Amniotic stem cell (primary cell): ENCODE measurements at places on chromosomes 6 and 20.

DNA sequence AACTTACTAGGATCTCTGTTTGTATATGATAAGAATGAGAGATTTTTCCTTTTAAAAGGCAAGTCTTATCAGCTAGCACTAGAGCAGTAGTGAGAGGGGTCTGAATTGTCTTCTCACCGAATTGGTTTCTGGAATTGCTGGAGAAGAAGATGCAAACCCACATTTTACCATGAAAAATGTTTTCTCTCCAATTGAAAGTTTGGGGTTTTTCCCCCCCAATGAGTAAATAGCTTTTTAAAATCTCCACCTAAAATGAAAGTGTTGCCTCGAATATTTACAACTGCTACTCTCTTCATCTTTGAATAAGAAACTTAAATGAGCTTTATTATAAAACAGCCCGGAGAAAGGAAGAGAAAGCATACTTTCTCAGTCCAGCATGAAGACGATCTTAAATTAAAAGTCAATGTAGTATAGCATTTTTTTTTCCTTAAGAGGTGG is 1.8 kb downstream of the TCF21 start:
- DNase-seq, result no peak

GRCh38 chr6:153956808-153957207 is 82.2 kb upstream of the OPRM1 start:
- no peak for DNase-seq

- DNase-seq, result no peak
These were observed 59.3 kb upstream of the MYL9 start for GRCh38 chr20:36482044-36482473.

- no peak for DNase-seq
These were observed 295.2 kb downstream of the EPHA7 start for GRCh38 chr6:93124006-93124632.

DNA sequence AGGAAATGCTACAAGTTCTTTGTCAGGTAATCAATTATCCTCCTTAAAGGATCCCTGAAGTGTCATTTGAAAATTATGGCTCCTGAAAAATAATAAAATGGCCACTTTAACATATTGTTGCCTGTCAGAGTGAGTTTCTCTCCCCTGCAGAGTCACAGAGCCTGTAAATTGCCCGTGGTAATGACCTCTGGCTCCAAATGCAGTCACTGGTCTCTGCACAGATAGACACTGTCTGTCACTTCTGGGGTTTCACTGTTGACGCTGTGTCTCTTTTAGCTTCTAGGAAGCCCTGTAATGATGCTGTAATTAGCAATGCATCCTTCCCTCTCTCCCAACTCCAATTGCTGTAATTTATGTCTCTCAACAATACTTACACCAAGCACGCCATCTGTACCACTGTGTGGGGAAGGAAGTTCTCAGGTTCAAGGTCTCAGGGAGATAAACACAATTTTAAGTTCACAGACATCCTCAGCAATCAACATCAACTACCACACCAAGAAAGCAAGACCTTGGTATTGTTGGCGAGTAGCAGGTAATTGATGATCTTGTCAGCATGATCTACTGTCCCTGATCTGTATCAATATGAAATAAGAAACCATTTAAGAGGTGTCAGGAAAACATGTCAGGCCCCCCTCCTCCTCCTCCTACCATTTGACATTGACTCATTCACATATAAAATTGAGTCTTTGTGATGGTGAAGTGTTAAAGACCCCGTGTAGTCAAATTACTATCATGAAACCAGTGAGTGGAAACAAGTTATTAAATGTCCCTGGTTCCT is 91.2 kb upstream of the SULF2 start:
- DNase-seq, result no peak

GRCh38 chr6:113858480-113859348 is 1.6 kb downstream of the MARCKS start:
- peak; percentile 85 for DNase-seq

DNA sequence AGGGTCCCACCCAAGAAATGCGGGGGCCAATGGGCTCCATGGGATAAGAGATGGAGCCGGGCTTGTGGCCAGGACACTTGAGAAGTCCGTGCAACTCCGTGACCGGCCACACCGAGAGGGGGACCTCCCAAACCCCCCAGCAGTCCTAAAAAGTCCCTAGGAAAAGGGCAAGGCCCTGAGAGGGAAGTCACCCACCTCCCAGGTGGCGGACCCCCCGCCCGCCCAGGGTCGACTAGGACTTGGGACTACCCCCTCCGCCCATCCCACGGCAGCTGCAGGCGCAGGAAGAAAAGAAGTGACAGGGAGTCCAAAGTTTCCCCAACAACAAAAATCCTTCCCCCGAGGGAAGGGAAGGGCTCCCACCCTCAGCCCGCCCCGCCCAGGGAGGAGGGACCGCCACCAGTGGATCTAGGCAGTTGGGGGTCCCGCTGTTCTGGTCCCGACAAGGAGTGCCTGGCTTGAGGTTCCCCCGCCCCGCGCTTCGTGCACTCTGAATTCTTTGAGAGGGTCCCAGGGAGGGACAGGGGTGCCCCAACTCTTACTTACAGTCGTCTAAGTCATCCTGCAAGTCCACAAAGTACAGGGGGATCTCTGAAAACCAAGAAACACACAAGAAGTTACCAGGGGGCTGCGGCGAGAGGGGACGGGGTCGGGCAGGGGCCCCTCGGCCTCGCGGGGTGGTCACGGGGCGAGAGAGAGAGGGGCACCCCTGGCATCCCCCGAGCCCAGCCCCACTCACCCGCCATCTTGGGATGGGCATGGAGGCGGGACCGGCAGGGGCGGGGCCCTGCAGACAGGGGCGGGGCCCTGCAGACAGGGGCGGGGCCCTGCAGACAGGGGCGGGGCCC is 611 bp upstream of the RAB22A start:
- no peak for DNase-seq

DNA sequence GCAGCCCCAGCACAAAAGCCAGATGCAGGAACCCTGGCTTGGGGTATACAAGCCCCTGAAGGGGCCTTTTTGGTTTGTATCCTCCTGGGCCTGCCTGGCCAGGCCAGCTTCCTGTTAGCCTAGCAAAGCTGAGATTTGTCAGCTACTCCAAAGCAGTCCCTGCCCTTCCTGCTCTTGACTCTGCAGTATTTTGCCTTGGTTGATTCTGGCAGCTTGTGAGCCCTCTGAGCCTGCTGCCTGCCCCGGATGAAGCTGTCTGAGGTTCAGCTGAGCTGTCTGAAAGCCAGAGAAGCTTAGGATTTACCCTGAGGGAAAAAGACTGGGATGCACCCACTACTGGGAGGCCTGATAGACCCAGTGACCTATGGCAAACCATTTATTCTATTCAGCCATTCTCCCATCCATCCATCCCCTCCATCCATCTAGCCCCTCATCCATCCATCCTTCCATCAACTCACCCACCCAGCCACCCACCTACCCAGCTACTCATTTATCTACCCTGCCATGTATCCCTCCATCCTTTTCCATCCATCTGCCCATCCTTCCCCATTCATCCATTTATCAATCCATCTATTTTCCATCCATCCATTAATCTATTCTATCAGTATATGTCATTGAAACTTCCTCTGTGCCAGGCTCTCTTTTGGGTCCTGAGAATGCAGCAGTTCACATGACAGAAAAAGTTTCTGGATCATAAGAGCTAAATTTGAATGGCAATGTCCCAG is 307.5 kb downstream of the DHX35 start:
- no peak for DNase-seq

DNA sequence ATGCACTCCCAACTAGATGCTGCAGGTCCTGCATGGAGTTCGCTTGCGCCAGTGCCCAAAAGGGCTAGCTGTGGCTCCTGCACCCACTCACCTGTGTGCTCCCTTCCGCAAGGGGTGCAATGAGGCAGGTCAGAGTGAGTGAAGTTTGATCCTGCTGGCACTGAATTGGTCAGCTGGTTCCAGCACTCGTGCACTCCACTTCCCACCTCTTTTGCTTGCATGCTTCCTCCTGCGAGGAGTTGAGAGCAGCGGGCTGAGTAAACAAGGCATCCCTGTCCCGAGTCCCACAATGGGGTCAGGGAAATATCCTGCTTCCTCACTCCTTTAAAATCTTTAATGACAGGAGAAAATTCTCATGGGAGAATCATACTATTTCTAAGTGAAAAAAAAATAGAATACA is 86.2 kb downstream of the LCA5 start:
- no peak for DNase-seq

- DNase-seq, result no peak
These were observed 1.2 kb upstream of the RBM38 start for GRCh38 chr20:57389695-57390603.

DNA sequence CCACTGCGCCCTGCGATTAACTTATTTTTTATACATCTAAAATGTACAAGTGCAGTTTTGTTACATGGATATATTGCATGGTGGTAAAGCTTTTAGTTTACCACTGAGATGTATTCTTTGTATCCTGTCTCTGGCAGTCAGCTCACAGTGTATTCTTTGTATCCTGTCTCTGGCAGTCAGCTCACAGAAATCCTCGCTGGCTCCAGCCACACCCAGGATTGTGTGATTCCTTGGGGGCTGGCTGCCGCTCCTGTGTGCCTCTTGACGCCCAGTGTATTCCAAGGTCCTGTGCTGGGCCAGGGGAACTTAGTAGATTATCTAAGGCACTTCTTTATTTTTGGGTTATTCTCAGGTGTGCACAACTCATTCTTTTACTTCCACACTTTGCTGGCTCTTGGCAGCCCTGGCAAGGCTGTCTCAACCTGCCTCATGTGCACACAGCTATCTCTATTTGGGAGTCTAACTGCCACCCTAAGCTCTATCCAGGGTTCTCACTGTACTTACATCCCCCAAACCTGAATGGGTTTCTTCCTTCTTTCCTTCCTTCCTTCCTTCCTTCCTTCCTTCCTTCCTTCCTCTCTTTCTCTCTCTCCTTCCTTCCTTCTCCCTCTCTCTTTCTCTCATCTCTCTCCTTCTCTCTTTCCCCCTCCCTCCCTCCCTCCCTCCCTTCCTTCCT is 12.4 kb upstream of the RNF24 start:
- no peak for DNase-seq

DNA sequence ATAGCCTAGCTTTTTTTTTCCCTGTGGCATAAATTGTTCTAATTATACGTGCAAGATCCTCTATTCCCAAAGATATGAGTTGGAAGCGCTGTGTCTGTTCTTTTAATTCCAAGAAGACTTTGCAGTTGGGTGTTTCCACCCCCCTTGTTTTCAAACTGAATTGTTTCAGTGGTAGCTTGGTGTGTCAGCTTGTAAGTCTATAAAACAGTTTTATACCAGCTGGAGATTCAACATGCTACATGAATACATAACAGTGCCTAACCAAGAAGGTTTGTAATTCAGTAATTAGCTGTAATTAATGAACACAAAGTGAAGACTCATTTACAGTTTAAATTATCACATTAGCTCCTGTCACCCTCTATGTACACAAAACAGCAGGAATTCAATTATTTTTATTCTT is 154.0 kb downstream of the ZNF217 start:
- no peak for DNase-seq

DNA sequence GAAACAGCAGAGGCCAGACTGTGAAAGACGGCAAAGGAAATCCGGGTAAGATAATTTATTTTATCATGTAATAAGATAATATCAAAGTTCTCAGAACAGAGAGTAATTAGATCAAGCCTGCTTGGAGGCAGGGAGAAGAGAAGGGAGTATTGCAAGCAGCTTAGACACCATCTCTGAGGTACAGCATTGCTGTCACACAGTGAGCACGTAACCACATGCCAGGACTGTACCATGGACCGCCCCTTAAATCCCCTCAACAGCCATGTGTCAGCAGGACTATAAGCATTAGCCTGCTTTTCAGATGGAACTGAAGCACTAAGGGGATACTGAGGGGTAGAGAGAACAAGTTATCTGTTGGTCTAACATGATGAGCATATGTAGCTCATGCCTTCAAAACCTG is 141.5 kb downstream of the C6orf118 start:
- DNase-seq, result no peak

GRCh38 chr20:24735263-24735662 is 213.8 kb upstream of the CST7 start:
- DNase-seq, result no peak

DNA sequence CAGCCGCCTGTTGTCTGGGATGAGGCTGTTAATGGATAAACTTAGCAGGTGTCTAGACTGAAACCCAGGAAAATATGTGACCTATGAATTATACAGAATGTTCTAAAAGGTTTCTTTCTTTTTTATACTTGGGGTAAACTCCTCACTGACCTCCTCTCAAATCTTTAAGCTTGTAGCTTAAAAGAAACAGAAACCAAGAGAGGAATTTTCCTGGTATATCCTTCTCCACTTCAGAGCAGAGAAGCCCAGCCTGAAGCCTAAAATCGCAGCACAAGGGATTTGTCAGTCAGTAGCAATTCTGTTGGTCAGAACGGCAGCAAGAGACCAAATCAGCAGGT is 99.4 kb upstream of the RIPOR2 start:
- no peak for DNase-seq

- no peak for DNase-seq
These were observed 64.8 kb downstream of the GRIK2 start for GRCh38 chr6:101458336-101458735.

DNA sequence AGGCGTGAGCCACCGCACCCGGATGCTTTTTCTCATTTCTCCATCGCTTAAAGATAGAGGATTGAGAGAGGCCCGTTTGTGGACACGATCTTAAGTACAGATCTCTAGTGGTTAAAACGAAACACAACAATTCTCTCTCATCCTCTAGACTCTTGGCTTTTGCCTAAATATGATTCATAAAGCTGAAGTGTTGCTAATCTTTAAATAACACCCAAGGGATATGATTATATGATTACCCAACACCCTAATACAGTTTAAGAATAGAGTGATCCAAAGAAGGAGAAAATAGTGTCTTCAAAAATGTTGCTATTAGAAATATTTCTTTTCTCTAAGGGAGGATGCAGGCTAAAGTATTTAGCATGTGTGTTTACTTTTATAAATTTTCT is 50.4 kb downstream of the MTHFD1L start:
- no peak for DNase-seq

DNA sequence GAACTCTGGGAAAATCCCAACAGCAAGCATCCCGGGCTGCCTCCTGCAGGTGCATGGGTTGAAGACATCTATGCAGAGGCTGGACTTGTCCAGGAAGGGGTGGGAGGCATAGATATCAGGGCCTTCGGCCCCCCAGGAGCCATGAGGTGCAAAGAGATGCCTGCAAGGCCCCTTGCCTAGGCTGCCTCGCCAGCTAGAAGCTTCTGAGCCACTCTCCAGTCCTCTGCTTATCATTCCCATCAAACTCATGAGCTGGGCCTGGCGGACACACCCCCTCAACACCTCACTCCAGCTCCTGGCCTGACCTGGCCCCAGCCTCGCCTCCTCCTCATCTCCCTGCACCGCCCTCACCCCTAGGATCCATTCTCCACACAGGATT is 152.4 kb upstream of the PTPN1 start:
- no peak for DNase-seq
